ENCODE measurements at places on chromosomes 5 and 9. TPM values are rescaled to one million over a fixed set of nuclear protein-coding genes. Genes with fewer than 3 reads are reported as not detected.

Gene FAXDC2
- 91.0 TPM for total RNA-seq

DNA sequence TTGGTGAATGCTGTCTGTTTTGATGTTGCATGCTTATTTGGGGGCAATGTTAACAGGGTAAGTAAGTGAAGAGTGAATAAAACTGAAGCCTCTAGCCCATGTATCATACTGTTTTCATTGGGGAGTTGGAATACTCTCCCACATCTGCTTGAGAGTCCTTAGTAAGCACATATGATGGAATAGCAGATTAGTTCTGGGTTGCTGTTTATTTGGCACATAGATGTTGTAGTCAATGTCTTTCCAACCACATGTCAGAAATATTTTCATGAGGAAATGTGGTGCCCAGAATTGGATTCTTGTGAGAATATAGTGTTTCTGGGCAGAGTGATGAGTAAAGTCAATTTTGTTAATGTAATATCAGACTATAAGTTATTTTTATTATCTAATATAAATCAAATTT lies 611.7 kb upstream of the FTMT start:
- DNase-seq, result no peak

GRCh38 chr9:72305707-72306106 lies 59.3 kb downstream of the ZFAND5 start:
- no peak for DNase-seq

DNA sequence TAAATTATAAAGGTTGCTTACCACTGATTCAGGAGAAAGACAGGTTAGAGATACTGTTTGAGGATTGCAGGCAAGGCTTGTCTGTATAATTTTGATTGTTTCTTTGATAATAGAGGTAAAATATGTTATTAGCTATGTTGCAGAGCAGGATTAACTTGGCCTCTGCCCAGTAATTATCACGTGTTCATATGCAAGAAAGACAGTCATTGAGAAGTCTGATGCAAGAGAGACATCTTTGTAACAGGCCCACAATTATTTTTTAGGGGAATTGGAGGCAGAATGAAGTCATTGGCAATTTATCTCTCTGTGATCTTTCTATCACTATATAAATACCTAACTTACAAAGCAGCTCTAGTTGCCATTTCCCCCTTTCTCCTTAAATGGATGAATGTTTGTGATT lies 46.0 kb downstream of the SLC44A1 start:
- DNase-seq, result peak; percentile 50

DNA sequence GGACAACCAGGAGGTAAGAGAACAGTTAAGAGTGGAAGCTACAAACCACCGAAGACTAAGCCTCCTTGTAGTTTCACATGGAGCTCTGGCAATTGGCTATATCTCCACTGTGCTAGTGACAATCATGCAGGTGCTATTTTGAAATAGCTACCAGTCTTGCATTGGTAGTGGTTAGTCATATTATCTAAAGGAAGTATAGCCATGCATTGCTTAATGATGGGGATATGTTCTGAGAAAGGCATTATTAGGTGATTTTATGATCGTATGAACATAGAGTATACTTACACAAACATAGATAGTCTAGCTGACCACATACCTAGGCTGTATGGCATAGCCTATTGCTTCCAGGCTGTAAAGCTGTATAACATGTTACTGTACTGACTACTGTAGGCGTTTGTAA lies 28.4 kb downstream of the HSDL2 start:
- no peak for DNase-seq

DNA sequence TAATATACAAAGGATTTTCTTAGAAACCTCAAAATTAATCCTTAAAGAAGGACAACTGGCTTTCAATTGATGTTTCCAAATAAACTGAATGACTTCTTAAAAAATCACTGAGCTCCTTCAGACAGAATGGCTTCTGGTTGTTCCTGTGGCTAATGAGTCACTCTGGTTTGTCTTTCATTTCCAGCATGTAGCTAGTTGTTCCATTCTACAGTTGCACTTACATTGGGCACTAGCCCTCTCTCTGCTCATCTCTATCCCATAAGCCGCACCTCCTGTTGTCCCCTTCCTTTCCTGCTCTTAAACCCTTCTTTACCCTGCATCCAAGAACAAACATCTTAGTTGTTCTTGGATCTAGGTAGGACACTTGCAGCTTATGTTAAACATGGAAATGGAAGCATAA lies 235.3 kb upstream of the HAPLN1 start:
- DNase-seq, result no peak

DNA sequence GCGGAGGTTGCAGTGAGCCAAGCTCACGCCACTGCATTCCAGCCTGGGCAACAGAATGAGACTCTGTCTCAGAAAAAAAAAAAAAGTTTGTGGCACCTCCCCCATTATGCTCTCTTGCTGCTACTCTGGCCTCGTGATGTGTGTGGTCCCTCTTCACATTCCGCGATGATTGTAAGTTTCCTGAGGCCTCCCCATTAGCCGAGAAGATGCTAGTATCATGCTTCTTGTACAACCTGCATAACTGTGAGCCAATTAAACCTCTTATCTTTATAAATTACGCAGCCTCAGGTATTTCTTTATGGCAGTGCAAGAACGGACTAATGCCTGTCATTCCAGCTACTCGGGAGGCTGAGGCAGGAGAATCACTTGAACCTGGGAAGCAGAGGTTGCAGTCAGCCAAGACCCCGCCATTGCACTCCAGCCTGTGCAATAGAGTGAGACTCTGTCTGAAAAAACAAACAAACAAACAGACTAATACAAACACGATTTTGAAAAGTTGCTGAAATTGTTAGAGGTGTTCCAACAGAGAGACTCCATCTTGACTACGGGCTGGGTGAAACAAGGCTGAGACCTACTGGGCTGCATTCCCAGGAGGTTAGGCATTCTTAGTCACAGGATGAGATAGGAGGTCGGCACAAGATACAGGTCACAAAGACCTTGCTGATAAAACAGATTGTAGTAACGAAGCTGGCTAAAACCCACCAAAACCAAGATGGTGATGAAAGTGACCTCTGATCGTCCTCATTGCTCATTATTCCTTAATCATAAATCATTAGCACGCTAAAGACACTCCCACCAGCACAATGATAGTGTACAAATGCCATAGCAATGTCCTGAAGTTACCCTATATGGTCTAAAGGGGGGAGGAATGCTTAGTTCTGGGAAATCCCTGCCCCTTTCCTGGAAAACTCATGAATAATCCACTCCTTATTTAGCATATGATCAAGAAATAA lies 8.3 kb upstream of the AFF4 start:
- DNase-seq, result no peak

DNA sequence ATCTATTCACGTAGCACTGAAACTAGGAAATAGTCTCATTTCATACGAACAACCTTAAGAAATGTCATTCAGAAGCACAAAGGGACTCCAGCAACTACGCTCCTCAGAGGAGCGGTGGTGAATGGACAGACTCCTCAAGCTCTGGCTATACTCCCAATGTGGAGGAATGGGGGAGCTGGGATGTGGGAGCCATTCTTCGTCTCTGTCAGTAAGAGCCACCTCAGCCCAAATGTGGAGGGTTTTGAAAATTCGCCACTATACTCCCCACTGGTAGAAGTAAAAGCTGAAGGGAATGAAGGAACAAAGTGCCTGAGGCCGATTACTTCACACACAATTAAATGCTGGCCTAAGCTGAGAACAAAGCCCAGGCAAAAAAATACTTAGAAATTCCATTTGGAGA lies 96.3 kb downstream of the ADAMTS12 start:
- no peak for DNase-seq

DNA sequence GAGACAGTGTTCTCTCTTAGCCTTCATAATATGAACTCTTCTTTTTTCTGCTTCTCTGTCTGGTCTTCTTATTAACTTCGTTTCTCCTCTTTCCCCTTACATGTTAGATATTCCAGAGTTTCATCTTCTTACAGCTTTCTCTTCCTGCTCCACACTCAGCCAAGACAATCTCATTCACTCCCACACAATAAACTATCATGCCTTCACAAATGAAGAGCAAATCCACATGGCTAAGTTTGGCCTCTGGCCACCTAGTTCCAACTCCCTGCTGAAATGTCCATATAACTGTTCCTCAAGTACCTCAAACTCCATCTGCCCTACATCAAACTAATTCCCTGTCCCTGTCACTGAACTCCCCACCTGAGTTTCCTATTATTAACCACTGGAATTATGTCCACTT lies 18.4 kb downstream of the IL33 start:
- no peak for DNase-seq

DNA sequence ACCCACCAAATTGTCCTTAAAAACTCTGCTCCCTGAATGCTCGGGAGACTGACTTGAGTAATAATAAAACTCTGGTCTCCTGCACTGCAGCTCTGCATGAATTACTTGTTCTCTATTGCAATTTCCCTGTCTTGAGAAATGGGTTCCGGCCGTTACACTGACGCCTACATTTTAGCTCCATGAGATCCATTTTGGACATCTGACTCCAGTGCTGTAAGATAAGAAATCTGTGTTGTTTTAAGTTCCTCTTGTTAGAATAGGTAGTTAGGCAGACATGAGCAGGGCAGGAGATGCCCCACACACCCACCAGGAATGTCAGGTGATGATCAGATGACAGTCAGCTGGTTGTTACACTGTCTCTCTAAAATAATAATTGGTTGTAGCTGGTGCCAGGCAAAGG lies 125.8 kb upstream of the SHB start:
- DNase-seq, result no peak
